ENCODE measurements at places on chromosomes 4 and X.

GRCh38 chr4:30002341-30002740 is 717.8 kb upstream of the PCDH7 start:
- no peak for DNase-seq

DNA sequence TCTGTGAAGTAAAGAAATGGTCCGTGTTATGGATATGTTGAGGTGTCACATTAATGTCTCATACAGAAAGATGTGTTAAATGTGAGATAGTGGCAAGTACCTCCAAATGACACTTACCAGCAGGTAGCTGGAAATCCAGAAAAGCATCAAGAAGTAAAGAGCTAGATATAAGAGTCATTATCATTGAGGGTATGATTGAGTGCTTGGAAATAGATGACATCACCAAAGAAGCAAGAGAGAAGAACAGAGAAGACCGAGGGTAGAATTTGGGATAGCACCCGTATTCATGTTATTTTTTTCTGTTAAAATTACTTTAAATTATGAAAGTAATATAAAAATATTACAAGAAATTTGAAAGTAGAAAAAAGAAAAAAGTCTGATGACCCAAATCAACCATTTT is 15.7 kb upstream of the EDA start:
- DNase-seq: no peak

- DNase-seq: no peak
Measured at GRCh38 chrX:154021131-154021611, 1.5 kb upstream of the IRAK1 start.

DNA sequence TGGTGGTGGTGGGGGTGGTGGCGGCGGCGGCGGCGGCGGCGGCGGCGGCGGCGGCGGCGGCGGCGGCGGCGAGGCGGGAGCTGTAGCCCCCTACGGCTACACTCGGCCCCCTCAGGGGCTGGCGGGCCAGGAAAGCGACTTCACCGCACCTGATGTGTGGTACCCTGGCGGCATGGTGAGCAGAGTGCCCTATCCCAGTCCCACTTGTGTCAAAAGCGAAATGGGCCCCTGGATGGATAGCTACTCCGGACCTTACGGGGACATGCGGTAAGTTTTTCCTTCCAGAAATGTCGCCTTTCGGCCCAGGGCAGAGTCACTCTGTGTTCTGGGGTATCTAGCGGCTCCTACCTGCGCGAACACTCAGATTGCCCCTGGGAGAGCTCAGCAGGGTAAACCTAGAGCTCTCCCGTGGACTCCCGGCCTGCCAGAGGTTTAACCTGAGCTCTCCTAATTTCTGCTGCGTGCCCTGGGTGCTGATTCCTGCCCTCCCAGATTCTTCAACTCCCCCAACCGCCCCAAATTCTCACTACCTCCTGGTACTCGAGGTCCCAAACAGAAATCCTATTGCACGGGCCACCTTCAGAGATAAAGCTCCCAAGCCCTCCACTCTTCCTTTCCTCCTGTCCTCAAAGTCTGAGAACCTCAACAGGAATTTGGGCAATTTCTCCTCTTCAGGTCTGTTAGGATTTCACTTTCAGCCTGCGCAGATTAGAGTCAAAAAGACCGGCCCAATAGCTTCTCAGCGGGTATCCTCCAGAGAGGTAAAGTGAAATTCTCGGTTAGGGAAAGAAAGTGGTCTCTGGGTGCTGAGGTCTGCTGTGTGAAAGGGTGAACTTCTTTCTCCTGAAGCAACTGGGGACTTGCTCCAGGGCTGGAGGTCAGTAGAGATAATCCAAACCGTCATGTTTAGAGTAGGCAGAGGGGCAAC is 2.9 kb downstream of the AR start:
- DNase-seq: no peak

- DNase-seq: no peak
Measured at GRCh38 chr4:73221734-73222133, 36.9 kb downstream of the ANKRD17 start.

DNA sequence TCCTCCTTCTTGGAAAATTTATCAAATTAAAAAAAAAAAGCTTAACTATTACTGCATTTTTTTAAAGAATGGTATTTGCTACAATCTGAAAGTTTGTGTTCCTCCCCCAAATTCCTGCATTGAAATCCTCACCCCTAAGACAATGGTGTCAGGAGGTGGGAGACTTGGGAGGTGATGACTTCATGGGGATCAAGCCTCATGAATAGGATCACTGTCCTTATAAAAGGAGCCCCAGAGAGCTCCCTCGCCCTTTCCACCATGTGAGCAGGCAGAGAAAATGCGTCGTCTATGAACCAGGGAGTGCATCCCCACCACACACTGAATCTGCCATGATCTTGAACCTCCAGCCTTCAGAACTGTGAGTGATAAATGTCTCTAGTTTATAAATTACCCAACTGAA is 38.0 kb downstream of the DHRSX start:
- DNase-seq: no peak

DNA sequence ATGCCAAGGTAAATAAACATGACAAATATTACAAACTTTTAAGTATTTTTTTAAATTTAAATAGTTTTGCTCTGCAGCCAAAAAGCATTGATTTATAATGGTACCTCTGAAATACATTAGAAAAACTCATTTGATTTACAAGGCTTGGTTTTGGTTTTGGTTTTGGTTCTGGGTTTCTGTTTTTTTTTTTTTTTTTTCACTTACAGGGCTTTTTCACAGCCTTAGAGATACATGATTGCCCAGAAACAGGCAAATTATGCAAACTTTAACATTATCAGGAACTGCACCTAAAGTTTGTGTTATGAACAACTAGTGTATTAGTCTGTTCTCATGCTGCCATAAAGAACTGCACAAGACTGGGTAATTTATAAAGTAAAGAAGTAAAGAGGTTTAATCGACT is 196.4 kb upstream of the DDX53 start:
- DNase-seq: no peak

GRCh38 chr4:115660465-115660864 is 547.0 kb upstream of the NDST4 start:
- DNase-seq: no peak

GRCh38 chrX:13694359-13694758 is 5.4 kb downstream of the RAB9A start:
- DNase-seq: no peak

DNA sequence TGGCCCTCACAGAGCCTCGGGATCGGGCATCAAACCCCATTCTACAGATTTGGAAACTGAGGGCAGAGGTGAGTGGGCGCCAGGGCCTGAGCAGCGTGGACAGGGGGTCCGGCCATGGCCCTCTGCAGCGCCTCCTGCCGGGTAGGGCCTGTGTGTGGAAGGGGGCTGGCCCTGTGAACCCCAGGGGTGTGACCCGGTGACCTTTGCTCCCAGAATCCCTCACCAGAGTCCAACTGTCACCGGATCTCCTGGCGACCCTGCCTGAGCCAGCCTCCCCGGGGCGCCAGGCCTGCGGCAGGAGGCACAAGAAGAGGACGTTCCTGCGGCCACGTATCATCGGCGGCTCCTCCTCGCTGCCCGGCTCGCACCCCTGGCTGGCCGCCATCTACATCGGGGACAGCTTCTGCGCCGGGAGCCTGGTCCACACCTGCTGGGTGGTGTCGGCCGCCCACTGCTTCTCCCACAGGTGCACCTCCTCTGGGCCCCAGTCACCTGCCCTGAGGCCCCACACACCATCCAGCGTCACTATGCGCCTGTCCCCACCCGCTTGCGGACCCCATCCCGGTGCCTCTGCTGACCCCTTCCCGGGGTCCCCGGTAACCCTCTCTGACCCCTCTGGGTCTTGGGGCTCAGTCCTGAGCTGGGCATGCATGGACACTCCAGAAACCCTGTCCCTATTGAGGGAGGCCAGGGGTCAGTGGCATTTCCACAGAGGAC is 4.2 kb downstream of the HGFAC start:
- DNase-seq: no peak

GRCh38 chrX:29348288-29348687 is 761.0 kb downstream of the IL1RAPL1 start:
- DNase-seq: no peak

- no peak for DNase-seq
Measured at GRCh38 chr4:14807856-14808255, 194.4 kb upstream of the CPEB2 start.

GRCh38 chrX:101203761-101204351 is 15.7 kb upstream of the DRP2 start:
- no peak for DNase-seq

GRCh38 chr4:40363945-40364344 is 28.8 kb downstream of the CHRNA9 start:
- DNase-seq: no peak

- peak; percentile 87 for DNase-seq
Measured at GRCh38 chrX:82813671-82814078, 694.4 kb upstream of the POU3F4 start.

- no peak for DNase-seq
Measured at GRCh38 chr4:144360146-144360793, 219.8 kb upstream of the GYPA start.

GRCh38 chr4:140018931-140019618 is 134.9 kb downstream of the MAML3 start:
- no peak for DNase-seq

DNA sequence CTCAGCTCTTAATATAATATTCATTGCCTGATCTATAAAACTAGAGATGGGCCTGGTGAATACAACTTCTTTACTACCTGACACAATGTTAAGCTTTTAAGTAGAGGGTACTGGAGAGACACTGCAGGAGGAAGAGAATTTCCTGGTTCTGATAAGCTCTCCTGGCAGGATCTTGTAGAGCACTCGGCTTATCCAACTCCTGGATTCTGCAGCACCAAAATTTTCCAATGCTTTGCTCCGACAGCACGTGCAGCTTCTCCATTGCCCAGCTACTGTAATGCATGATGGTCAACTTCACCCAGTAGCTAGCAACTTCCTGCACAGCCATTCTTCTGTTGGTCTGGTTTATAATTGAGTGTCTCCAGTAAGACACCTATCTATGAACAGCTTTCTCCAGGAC is 686.2 kb upstream of the BOD1L1 start:
- no peak for DNase-seq

GRCh38 chr4:93788712-93789111 is 39.8 kb upstream of the ATOH1 start:
- DNase-seq: peak; percentile 9

DNA sequence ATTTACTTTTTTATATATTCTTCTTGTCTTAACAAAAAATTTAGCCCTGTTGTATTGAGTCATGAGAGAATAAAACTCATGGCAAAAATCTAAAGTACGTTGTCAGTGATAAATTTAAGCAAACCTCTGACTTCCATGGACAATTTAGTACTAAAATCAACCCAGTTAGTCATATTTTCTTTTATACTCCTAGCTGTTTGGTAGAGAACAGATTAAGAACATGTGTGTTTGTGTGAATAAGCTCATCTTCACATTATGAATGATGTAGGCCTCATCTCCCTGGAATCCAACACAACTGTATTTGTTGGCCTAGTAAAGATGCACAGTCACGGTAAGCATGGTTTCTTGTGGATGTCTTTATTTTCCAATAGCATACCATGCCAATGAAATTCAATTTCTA is 40.8 kb upstream of the FAM47B start:
- no peak for DNase-seq

DNA sequence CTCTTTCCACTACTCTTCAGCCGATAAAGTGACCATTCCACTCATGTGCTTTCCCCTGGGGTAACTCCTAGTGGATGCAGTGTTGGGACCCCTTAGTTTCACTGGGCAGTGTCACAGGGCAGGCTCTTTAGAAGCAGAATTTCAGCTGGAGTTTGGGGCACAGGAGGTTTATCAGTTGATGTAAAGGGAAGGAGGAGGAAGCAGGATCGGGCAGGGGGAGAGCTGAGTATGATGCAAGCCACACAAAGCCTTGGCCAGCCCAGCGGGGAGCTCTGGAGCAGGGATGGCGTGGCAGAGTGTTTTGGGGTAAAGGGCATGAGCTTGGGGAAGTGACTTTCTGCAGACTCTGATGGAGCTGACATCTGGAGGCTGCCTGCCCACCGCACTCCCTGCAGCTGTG is 19.3 kb downstream of the WDR13 start:
- DNase-seq: no peak

DNA sequence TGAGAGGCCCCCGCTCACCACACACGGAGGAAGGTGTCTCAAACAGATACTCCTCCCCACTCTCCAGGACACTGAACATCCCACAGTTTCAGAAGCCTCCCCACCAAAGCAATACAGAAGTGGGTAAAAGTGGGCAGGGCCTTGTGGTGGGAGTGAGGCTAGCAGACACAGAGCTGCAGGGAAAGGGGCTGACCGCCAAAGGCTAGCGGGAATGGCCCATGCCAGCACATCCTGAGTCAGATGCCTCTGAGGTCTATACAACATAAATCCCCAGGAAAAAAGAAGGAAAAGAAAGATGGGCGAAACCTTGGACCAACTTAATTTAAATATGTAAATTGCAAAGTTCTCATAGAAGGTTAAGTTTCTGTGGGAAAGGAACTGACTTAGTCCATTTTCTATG is 21.9 kb upstream of the ARHGAP10 start:
- DNase-seq: peak; percentile 43

GRCh38 chrX:112137276-112137675 is 54.7 kb upstream of the TRPC5 start:
- DNase-seq: no peak

- DNase-seq: no peak
Measured at GRCh38 chrX:44489515-44489914, 53.1 kb downstream of the FUNDC1 start.

DNA sequence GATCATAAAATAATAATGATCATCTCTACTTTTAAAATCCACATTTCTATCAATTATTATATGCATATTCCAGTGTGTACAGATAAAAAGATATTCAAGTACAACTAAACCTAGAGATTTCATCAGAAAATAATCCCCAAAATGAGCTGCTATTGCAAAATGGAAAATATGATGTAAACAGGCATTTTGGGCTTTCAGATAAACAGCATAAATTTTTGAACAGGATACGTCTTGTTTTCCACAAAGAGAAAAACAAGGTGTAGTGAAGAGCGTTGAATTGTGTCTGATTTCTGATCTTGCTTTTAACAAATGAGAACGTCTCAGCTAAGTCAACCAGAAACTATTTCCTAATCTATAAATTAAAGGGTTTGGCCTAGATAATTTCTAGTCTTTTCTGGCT is 349.6 kb upstream of the FTHL17 start:
- DNase-seq: no peak

DNA sequence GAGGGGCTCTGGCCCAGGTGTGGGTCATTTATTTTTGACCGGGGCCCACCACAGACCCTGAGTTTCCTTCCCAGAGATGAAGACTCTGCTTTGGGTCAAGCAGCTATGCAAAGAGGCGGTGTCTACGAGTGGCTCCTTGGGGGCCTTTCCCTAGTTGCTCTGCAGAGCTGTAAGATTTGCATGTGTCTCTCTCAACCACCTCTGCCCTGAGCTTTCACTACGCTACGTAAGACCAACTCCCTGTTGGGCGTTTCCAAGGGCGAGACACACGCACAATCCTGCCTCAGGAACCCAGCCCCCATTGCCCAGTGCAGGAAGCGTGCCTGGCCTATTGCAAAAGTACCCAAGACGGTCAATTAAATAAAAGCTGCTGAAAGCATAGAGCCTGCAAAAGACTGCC is 10.0 kb upstream of the ANOS1 start:
- DNase-seq: no peak

Measured in astrocyte of the cerebellum (primary cell).